DND-41 (cell line): ENCODE measurements at places on chromosomes 6 and 20.
A peak's percentile ranks its signal among the peaks of the same experiment; 100 is the strongest.

DNA sequence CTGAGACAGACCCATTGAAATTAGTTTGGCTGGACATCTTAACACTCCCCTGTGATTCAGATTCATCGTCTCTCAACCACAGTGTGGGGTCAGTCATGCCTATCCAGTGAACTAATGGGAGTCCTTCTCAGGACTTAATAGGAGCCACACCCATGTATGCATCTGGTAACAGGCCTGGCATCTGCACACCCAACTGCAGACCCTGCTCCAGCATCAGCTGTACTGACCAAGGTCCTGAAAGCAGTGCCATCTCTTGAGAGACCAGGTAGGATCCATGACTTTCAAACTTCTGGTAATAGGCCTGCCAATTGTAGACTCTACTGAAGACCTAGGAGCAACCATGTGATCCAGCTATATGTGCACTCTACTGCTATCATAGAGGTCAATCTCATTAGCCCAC, 363.6 kb upstream of the POU3F2 start:
- no peak for DNase-seq

GRCh38 chr20:10432079-10432478, 1.9 kb downstream of the MKKS start:
- no peak for DNase-seq

GRCh38 chr20:49549801-49550551, 18.0 kb downstream of the PTGIS start:
- DNase-seq: no peak

DNA sequence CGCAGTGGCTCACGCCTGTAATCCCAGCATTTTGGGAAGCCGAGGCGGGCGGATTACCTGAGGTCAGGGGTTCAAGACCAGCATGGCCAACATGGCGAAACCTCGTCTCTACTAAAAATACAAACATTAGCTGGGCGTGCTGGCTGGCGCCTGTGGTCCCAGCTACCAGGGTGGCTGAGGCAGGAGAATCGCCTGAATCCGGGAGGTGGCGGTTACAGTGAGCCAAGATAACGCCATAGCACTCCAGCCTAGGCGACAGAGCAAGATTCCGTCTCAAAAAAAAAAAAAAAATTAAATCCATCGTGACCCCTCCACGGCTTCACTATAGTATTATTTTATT, 1.2 kb upstream of the CPNE1 start:
- no peak for DNase-seq

GRCh38 chr20:41063442-41063841, 34.8 kb downstream of the TOP1 start:
- no peak for DNase-seq

DNA sequence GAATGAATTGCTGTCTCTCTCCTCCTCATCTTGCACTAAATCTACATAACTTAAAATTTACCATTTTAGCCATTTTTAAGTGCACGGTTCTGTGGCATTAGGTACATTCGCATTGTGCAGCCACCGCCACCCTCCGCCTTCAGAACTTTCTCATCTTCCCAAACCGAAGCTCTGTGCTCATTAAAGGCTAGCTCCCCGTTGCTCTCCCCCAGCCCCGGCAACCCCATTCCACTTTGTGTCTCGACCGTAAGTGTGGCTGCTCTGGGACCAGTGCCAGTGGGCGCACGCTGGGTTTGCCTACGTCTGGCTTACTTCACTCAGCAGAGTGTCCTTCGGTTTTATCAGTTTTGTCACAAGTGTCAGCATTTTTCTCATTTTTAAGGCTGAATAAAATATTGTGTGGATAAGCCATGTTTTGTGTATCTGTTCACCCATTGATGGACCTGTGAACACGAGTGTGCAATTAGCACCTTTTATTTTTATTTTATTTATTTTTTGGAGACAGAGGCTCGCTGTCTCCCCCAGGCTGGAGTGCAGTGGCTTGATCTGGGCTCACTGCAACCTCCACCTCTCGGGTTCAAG, 16.8 kb downstream of the SLC17A9 start:
- no peak for DNase-seq

DNA sequence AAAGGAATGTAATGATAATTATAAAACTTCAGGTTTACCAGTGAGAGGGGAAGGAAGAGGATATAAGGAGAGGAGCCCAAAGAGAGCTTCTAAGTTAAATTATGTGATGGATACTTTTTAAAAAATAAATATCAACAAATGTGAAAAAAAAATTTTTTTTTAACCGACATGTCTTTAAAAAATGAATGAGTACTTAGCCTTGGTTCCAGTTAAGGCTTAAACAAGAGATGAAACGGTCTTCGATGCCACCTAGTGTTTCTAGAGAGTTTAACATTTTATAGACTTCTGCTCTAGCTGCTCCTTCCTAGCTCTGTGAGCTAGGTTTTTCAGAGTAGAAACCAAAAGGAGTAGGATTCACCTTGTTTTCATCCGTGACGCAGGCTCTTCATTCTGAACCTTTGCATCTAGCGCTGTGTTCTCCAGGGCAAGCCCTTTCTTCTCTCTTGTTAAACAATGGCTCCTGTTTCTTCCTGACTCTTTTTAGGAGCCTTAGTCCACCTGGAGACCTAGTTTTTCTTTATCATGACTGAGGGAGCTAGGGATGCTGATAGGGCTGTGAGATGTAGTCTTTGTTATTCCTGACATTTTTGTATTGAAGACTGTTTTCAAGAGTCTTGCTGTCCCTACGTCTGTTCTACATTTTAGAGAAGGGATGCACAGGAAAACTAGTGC, 42.4 kb upstream of the GNRH2 start:
- peak; percentile 24 for DNase-seq

DNA sequence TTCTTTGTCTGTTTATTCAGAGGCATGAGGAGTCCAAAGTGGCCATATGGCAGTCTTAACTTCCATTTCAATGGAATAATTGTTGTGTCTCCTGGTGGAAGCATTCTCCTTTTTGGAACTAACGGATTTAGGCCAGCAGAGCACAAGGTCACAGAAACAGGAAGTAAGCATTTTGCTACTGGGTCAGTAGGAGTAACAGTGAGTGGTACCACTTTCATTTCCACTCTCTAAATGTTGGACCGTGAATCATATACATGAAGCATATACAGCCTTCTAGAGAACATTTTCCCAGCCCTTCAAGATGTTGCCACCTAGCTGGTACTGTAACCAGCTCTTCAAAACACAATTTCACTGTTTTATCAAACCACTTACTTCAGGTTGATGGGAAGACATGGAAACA, 182.8 kb downstream of the EYS start:
- DNase-seq: no peak

DNA sequence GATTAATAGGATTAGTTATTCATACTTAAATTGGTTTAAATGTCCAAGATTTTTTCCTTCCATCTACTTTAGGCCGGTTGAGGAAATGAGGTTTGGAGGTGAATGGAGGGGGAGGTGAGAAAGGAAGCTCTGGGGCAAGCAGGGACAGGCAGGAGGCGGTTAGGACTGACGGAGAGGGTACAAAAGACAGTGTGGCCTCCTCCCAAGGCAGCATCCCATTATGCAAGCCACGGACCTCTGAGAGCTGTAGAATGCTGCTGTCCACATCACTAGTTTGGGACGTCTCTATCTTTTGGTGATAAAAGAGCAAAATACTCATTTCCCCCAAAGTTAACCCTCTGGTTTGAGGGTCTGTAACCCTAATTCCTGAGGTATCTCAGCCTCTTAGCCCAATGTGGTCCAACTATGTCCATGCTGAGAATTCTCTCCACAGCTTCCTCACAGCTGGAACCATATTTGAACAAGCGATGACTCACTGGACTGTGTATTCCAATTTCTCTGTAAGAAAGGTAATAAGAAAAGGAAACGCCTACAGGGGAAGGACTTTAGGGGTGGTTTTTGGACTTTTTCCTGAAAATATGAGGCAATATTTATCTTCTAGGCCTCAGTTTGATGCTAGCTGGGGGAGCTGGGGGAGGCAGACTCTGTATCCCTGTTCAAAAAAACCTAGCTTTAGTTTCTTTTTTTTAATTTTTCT, 172.2 kb downstream of the TFAP2B start:
- DNase-seq: no peak

DNA sequence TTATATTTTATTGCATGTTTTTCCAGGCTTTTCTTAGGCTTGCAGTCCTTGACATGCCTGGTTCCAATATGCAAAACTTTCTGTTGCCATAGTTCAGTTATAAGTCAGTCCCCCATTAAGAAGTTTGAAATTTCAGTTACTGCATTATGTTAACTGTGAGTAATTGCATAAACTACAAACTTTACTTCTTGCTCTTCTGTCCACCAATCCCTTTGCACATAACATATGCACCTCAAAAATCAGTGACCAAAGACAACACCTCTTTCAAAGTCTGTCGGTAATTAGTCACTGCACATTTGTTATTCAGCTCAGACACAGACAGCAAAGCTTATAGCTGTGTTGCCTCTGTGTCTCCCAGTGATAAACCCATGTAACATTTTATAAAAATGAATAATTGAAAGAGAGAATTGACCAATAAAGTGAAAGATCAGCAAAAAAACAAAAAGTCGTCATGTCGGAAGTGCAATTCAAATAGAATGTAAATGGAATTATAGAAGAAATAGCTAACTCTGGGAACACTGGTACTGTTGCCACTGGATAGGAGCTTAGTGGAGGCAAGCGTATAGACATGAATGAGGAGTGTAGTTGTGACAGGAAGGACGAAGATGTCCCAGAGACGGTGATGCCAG, 50.3 kb upstream of the BTBD3 start:
- no peak for DNase-seq

DNA sequence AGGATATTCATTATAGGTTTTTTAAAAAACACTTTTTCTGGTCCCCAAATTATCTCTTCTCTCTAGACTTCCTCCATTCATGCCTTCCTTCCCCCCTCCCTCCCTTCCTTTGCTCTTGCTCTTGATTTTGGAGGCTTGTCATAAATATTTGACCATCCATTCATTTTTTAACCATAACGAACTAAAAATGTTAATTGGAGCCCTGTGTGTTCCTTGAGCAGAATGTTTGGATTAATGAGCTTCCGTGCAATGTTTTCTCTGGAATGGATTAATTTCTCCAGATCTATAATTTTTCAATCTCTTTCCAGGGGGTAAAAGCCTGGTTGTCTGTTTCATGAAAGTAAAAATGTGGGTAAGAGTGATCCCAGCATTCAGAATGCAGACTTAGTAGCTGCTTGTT, 155.5 kb downstream of the ESR1 start:
- no peak for DNase-seq

GRCh38 chr20:62131560-62132320, 9.5 kb downstream of the LSM14B start:
- no peak for DNase-seq

- no peak for DNase-seq
Observed at GRCh38 chr6:92550501-92550900, 868.9 kb downstream of the EPHA7 start.

DNA sequence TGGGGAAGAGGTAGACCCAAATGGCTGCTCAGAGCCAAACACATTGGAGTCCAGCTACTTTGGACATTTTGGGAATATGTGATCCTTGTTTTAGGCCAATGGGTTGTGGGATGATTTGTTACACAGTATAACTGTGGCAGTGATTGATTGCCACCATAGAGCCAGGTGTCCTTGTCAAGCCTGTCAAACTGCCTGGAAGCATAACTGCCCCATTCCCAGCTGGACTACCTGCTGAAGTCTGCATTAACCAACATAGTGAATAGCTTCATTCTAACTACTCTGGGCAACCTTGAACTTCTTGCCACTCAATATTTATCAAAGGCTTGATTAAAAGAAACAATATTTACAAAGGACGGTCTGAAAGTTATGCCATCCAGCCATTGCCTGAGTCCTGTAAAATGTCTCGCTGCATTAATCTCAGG, 164.7 kb downstream of the LINC00237 start:
- DNase-seq: no peak

DNA sequence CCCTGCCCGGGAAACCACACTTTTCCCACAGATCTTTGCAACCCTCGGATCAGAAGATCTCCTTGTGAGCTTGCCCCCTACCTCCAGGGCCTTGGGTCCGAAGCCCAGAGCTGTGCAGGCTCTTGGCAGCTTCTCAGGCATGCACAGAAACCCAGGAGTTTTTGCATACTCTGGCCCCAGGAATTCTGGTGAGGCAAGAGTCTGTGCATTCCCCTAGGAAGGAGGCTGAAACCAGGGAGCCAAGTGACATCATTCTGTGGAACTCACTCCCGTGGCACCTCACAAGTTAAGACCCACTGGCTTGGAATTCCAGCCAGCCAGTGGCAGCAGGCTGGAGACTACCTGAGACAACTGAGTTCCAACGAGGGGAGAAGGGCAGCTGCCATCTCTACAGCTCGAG, 100.1 kb downstream of the TNFRSF21 start:
- DNase-seq: no peak

DNA sequence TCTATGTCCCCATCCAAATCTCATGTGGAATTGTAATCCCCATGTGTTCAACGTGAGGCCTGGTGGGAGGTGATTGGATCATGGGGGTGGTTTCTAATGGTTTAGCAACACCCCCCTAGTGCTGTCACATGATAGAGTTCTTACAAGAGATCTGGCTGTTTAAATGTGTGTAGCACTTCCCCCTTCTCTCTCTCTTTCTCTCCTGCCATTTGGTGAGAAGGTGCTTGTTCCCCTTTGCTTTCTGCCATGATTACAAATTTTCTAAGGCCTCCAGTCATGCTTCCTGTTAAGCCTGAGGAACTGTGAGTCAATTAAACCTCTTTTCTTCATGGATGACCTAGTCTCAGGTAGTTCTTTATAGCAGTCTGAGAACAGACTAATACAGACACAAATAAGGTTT, 165.4 kb downstream of the OGFRL1 start:
- DNase-seq: no peak

GRCh38 chr6:47822856-47823554, 41.2 kb downstream of the OPN5 start:
- no peak for DNase-seq

DNA sequence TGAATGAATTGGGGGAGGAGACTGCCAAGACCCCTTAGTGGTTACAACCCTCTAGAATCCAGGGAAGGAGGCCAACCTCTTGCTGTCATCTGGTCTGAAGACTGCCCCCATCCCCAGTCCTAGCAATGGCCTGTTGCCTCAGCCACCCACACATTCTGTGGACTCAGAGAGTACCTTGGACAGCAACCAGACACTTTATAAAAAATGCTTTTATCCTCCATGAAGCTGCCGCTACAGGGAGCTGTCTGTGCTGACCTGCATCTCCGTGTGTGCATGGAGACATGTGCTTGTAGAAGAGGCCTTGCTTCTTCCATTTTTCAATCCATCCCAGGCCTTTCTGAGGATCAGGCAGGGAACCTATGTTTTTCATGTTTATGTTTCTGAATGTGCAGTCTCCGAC, 15.2 kb downstream of the CDH22 start:
- peak; percentile 46 for DNase-seq

GRCh38 chr6:164151161-164152120, 736.9 kb downstream of the QKI start:
- DNase-seq: no peak

- DNase-seq: no peak
Observed at GRCh38 chr6:26230351-26230750, 134.6 kb upstream of the BTN3A2 start.
